ENCODE measurements at places on chromosomes 7 and 10. TPM values are rescaled to one million over a fixed set of nuclear protein-coding genes. Genes with fewer than 3 reads are reported as not detected.

The ABCC2 gene
- total RNA-seq, result 1.7 TPM

The LRWD1 gene
- total RNA-seq, result 22.7 TPM

The OR2A42 gene
- total RNA-seq, result not detected

The GTPBP10 gene
- total RNA-seq, result 16.7 TPM

The WDR86 gene
- total RNA-seq, result not detected

The INHBA gene
- 32.3 TPM for total RNA-seq

The ADRA2A gene
- not detected for total RNA-seq

The FUOM gene
- 16.2 TPM for total RNA-seq

The GBX1 gene
- not detected for total RNA-seq

The CPA2 gene
- not detected for total RNA-seq

The GSTO2 gene
- total RNA-seq, result 0.95 TPM

The HOXA7 gene
- total RNA-seq, result 15.6 TPM

The KIAA1217 gene
- 10.3 TPM for total RNA-seq

The AGR2 gene
- not detected for total RNA-seq

The SLC18A3 gene
- total RNA-seq, result not detected

The OR6B1 gene
- not detected for total RNA-seq

The RNF148 gene
- 0.83 TPM for total RNA-seq

The ATP6V0E2 gene
- 21.5 TPM for total RNA-seq

The SLC16A9 gene
- total RNA-seq, result not detected

The FGFR2 gene
- not detected for total RNA-seq

The ZNF425 gene
- total RNA-seq, result 2.0 TPM

The CARD11 gene
- total RNA-seq, result 41.8 TPM

The TMEM139 gene
- not detected for total RNA-seq

The ACTL6B gene
- total RNA-seq, result not detected

The CRHR2 gene
- not detected for total RNA-seq

The ZNF853 gene
- 0.21 TPM for total RNA-seq

The KIF11 gene
- 42.6 TPM for total RNA-seq

The EBF3 gene
- total RNA-seq, result 2.0 TPM

The FOXP2 gene
- total RNA-seq, result 3.3 TPM

The TMEM196 gene
- not detected for total RNA-seq

The NEBL gene
- total RNA-seq, result 0.83 TPM

The PDZD8 gene
- 22.6 TPM for total RNA-seq

The ETV1 gene
- total RNA-seq, result 18.7 TPM

The SLC25A13 gene
- total RNA-seq, result 34.4 TPM

The HYAL4 gene
- not detected for total RNA-seq
